C1 segment of cervical spinal cord (tissue), 14 donors: ENCODE measurements at places on chromosomes 3 and 15.

GRCh38 chr3:17322106-17322793 is 420.2 kb downstream of the TBC1D5 start:
- no peak for DNase-seq

DNA sequence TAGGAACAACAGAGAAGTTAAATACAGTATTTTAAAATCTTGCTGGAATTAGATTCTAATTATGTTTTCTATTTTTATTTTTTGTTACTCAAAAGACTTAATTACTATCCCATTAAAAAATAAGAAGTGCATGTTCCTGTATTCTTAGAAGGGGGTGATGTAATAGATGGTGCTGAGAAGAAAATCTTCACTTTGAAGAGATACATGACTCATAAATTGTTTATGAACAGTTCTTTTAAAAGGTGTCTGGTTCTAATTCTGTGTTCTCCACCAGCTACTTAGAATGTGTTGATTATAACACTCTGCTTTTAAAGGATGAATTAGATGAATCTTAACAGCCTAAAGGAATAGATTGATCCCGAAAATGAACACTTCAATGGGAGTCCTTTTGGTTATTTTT is 8.2 kb downstream of the RCN2 start:
- DNase-seq = no peak

DNA sequence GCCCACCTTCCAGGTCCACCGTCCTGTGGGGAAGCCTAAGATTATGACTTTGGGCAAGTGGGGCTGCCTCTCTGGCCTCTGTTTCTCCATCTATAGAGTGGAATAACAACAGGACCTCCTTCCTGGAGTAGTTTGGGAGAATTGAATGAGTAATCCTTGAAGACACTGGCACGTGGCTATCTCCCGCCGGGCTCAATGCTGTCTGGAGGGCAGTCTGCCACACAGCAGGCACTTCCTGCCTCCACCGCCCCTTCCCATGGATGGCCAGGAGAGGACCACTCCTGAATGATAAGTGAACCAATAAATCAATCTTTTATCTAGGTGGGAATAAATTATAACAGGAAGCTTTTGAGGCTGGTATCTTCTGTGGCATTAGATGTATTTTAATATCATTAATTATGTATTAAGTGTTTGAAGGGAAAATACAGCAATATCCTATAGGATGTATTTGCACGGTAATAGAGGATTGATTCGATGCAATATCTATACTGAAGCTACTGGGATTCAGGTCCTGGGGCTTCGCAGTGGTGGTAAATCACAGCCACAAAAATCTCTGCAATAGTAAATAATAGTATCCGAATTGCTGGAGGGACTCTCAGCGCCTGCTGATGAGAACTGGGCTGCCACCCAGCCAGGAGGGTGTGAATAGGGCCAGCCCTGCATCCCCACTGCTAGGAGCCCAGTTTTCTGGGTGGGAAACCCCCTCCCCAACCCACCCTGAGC is 15.9 kb downstream of the MEGF11 start:
- DNase-seq = no peak

- DNase-seq = no peak
These were observed 28.8 kb upstream of the UBL7 start for GRCh38 chr15:74489518-74490338.

DNA sequence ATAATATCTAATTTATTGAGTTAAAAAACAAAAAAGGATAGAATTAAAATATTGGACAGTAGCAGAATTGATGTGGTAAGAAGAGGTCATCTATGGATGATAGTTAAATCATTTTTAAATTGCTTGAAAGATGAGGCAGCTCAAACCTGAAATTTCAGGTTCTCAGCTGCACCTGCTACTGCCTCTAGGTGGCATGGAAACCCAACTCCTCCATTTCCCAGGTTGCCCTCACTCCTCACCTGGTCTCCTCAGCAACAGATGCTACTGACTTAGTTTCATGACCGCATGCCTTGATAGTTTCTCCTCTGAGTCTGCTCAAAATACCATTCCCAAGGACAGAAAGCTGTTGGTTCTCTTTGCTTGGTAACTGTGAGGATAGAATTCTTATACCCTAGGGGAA is 148.1 kb downstream of the ABHD5 start:
- no peak for DNase-seq

DNA sequence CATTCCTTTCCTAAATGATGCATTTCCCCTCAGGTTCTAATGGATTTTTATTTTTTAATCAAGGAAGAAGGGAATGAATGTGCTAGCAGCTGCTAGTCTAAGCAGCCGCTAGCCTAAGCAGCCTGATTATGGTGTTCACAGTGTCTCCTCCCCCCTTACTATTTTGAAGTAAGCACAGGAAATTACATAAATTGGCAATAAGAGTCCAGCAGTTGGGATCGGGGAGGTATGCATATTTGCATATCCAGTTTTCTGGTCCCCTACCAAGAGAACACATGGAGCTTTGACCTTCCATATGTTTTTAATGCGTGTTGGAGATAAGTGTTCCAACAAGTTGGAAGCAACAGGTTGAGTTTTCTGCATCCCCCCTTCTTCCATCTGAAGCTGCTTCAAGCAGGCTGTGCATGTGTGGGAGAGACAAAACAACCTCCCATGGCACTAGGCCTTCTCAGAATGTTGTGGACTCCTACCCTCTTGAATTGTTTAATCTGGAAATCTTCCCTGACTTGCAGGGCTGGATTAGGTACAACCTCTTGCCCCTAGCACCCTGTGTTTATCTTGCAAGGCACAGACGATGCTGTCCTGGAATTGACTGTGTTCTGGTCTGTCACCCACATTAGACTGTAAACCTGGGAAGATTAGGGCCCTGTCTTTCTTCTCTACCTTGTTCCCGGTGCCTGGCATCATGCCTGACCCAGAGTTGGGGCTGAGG is 124.8 kb upstream of the LRIG1 start:
- DNase-seq = no peak

DNA sequence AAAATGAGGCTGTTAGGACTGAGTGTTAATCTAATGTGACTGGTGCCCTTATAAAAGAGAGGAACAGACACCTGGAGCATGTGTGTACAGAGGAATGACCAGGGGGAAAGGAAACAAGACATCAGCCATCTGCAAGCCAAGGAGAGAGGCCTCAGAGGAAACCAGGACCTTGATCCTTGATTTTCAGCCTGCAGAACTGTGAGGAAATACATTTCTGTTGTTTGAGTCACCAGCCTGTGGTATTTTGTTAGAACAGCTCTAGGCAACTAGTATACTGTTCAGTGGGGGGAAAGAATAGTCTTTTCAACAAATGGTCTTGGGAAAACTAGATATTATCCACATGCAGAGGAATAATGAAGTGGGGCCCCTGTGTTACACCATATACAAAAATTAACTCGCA is 80.6 kb downstream of the CCR1 start:
- no peak for DNase-seq

GRCh38 chr3:114499976-114500375 is 206.1 kb downstream of the TIGIT start:
- DNase-seq = no peak

DNA sequence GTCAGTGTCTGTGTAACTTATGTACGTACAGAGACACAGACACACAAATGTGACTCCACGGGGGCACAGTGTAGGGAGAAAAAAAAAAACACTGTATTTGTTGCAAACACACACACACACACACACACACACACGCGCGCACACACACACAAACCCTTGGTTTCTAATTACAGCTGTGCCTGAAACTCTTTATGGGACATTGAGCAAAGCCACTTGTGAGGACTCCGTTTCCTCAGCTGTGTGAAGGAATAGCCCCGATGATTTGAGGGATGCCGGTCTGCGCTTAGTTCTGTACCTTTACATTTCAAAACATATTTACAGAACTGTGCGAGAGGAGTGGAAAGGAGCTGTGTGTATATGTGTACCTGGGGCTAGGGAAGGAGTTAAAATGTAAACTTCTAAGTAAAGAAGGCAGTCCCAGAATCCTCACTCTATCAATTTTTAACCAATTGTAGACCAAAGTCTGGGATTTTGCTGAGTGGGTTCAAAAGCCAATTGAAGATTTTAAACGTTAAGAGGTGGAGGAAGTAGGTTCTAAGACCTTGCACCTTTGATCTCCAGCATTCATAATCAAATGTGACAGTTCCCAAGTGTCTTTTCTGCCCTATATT is 5.3 kb upstream of the BCL6 start:
- no peak for DNase-seq

GRCh38 chr3:42698216-42698910 is 4.2 kb downstream of the HHATL start:
- no peak for DNase-seq

DNA sequence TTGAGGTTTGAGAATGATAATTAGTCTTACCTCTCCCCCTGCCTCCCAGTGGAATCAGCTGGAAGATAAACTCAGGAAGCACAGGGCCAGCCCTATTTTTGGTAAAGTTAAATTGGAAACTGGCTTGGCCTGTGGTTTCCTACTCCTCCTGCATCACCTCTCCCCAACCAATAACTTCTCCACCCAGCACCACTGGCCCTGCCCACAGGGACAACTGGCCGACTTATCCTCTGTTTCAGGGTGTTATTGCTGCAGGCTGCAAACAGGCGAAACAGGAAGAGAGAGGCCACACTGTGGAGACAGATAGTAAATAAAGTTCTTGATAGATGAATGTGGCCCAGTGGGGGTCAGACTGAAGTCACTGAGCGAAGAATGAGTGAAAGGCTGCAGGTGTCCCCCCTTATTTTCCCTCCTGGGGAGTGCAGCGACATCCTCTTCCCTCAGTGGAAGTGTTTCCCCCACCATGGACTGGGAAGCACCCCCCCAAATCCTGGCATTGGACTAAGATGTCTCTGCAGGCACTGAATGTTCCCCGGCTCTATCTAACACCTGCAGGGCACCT is 47.1 kb downstream of the PDIA5 start:
- DNase-seq = no peak

GRCh38 chr3:137010137-137010536 is 52.4 kb downstream of the IL20RB start:
- no peak for DNase-seq

GRCh38 chr3:115689928-115690327 is 66.6 kb downstream of the GAP43 start:
- no peak for DNase-seq

DNA sequence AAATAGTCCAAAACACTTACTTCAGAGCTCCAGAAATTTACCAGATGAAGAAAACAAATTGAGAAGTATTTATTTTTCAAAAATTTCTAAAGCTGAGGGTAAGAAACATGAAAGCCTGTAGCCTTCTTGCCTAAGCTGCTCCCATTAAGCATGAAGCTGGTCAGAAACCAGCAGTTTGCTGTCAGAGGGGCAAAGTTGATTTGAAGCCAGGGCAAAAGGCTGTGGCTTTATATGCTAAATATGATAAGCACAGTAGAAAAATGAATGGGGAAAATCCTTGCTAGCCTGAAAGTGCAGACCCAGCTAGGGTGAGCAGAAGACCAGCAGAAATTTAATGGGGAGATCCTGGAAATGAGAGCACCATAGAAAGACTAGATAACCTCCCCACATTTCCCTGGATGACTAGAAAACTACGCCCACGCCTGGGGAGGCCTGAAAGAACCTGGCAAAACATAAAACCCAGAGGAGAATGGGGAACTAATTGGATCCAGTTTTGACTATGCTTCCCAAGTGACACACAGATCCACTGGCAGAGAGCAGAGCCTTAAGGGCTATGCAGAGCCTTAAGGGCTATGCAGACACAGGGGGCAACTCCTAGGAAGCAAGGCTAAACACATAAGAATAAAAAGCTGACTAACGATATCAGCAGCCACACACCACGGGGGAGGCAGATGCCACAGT is 43.0 kb upstream of the HEG1 start:
- DNase-seq = no peak

- no peak for DNase-seq
These were observed 225.1 kb upstream of the NDN start for GRCh38 chr15:23912191-23912590.
